ENCODE measurements at places on chromosomes 16 and 17.

DNA sequence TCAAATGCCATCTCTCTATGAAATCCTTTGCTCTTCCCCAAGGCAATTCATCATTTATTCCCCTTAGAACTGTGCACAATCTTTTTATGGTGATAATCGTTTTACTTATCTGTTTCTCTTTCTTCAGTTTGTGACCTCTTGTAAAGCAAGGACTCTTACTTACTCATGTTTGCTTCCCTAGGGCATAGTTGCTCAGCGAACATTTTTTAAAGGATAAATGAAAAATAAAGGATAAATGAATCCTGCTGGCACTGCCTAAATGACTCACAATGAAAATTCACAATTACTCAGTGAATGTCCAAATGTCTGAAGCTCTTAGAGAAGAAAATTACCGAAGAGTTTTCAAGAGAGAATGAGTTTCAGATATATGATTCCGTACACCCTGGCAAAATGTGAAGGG is 671.7 kb downstream of the CDH11 start:
- no peak for DNase-seq

DNA sequence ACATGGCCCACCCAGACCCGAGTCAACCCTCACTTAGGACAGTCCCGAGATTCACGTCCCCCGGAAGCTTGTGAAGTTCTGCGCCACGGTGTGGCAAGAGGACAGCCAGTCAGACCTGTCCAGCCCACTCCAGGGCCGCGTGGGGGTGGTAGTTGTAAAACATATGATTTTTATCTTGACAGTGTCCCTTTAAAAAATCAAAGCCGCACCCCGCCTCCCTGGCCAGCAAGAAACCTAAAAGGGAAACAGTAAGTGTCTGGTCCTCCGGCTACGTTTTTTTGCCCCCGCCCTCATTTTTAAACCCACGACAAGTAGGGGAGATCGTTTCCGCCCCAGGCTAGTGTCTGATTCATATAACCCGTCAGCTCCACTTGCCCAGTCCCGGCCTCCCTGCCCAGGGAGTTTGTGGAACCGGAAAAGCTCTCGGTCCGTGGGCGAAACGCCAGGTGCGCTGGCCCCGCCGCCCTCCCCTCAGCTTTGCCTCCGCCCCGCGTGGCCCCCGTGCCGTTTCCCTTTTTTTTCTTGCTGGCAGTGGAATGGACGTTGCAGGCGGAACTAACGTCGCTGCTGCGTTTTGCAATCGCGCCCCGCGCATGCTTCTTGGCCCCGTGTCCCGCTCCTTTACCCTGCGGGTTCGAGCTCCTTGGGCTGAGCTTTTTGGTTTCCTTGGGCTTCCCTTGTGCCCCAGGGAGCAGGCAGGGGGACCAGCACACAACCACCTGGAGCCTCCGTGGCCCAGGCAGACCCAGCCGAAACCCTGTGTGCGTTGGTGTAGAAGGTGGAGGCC is 13.3 kb upstream of the NUDT16L1 start:
- DNase-seq: no peak

GRCh38 chr16:85800321-85800669 is 800 bp downstream of the COX4I1 start:
- peak; percentile 7 for DNase-seq

DNA sequence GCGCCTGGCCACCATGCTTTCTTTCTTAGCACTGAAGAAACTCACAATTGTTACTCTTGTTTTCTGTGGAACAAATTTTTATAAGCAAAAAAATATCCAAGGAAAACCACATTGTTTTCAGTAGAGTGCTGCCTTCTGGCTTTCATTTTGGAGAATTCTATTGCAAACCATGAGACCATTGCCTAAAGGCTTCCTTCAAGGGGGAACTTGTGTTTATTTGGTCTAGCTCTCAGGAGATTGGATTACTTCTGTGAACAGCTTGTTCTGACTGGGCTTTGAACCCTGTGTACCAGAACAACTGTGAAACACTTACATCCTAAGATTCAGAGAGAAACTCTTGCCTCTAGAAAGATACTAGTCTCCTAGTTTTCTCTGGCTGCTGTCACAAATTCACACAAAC is 32.1 kb downstream of the TOM1L1 start:
- DNase-seq: no peak

DNA sequence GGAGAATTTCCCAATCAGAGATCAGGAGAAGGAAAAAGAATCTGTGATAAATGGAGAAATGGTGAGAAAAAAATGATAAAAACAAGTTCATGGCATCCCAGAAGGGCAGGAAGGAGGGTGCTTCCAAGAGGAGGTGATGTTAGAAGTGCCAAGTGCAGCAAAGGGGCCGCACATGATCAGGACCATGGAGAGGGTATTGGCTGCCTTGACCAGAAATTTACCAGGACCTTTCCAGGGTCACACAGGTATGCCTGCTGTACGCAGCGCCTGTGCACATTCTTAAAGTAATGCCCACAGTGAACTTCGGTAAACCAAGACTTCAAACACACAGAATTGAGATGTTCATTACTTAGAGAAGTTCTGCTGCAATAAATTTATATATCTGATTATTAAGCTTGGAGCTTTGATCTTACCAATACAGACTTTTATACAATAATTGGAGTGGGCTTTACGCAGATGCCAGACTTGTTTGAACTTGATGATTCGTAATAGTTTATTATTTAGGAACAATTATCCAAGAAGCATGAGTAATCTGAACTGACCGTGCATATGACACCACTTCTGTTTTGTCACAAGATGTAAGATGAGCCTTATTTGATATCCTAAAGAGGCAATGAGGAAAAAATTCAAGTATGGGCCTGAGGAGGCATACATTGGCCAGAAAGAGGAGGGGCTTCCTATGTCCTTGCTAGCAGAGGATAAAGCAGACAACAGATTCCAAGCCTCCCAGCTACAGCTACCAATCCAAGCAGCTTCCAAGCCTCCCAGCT is 2.2 kb upstream of the KRT33A start:
- no peak for DNase-seq

DNA sequence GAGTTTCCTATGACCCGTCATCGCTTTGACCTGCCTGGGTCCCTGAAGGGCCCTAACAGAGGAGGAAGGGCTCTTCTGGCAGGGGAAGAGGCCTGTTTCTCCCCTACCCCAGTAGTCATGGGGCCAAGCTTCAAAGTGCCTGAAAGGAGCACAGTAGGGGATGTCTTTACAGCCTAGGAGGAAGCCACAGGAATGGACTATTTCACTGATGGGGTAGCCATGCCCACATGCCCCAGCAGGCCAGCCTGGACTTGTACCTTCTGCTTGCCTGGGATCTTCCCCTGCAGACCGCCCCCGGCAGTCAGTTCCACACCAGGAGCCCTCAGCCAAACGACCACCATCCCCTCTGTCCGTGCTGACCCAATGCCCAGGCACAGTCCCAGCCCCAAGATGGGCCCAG is 41.8 kb upstream of the PEMT start:
- no peak for DNase-seq

Measured in CD4-positive, alpha-beta T cell treated with Interleukin-2 at 100 ng/mL for 4 hours (primary cell).